Hepatocyte (in vitro differentiated cells): ENCODE measurements at places on chromosomes 7 and 10. TPM values are rescaled to one million over a fixed set of nuclear protein-coding genes. Genes with fewer than 3 reads are reported as not detected.

- no peak for DNase-seq
Observed at GRCh38 chr7:38628630-38629385, 2.4 kb downstream of the AMPH start.

DNA sequence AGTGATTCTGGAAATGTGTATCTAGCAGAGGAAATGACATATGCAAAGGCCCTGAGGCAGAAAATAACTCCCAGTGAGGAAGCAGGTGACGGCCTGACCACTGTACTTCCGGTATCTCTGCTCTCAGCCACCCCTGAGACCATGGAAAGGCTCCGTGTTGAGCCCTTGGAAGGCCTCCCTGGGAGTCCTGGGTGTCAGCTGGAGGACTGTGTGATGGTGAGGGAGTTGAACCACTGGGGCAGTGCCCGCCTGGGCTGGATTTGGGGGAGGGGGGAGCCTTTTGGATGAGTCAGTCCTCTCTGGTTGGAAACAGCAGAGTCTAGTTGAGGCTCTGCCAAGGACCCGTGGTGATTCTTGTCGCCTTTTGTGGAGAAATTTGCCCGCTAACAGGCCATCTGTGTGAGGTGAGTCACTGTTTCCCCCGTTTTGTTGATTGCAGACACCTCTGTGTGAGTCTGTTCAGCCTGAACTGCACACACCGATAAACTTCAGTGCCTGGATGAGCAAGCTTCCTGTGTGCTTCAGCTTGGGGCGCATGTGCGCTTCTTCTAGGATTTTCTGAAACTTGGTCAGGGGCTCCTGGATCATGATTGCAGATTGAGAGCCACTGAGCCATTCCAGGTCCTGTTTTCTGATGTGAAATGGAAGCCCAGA, 98.6 kb downstream of the GRK5 start:
- DNase-seq: peak; percentile 77

- no peak for DNase-seq
Observed at GRCh38 chr7:44052771-44053365, 8.4 kb downstream of the DBNL start.

DNA sequence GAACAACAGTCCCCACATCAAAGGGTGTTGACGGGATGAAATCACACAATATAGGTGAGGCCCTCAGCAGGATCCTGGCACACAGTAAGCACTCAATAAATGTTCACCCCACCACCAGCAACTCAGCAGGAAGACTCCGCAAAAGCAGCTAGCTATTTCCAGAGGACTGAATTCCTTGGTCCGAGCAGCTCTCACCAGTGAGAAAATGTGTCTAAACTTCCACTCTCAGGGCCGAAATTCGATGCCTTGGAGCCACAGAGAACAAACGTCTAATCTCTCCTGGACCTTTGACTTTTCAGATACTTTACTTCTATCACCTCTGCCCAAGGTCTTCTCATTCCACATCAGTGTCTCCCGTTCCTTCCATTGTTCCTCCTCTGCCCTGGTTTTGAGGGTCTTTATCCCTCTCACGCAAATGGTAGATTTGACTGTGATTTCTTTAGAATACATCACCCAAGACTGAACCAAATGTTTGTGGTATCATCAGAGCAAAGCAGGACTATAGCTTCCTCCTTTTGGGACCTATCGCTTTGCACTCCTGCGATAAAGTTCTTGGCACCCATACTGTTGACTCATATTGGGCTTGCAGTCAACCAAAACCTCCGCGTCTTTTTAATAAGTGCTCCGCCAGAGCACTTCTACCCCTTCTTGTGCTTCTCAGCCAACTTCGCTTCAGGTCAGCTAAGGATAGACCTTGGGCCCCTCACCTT, 903 bp upstream of the NT5C2 start:
- DNase-seq: no peak

- DNase-seq: no peak
Observed at GRCh38 chr7:16169537-16169936, 251.8 kb downstream of the CRPPA start.

- no peak for DNase-seq
Observed at GRCh38 chr10:2262333-2262732, 525.0 kb upstream of the ADARB2 start.

DNA sequence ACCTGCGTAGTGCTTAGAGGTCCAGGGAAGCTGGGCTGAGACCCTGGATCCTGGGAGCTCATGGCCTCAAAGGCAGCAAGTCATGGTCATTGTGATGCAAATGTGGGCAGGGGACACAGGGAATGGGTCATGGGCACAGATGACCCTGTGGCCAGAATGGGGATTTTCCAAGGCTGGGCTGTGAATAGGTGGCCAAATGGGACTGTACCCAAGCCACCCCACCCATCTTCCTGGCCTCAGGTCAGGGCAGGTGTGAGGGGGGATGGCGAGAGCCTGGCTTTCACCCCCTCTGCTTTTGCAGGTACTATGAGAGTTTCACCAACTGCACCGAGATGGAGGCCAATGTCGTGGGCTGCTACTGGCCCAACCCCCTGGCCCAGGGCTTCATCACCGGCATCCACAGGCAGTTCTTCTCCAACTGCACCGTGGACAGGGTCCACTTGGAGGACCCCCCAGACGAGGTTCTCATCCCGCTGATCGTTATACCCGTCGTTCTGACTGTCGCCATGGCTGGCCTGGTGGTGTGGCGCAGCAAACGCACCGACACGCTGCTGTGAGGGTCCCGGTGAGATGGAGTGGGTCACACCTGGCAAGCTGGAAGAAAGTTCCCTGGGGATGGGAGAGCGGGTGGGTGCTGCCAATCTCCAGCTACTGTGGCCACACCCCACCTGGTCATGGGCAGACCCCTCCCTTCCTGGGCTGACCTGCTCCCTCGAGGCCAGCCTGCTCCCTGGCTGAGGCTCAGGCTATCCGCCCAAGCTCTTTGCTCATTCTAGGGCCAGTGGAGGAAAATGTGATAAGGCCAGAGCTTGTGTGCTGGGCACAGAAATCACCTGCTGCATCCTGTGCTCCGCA, 25.5 kb downstream of the RAMP3 start:
- no peak for DNase-seq

DNA sequence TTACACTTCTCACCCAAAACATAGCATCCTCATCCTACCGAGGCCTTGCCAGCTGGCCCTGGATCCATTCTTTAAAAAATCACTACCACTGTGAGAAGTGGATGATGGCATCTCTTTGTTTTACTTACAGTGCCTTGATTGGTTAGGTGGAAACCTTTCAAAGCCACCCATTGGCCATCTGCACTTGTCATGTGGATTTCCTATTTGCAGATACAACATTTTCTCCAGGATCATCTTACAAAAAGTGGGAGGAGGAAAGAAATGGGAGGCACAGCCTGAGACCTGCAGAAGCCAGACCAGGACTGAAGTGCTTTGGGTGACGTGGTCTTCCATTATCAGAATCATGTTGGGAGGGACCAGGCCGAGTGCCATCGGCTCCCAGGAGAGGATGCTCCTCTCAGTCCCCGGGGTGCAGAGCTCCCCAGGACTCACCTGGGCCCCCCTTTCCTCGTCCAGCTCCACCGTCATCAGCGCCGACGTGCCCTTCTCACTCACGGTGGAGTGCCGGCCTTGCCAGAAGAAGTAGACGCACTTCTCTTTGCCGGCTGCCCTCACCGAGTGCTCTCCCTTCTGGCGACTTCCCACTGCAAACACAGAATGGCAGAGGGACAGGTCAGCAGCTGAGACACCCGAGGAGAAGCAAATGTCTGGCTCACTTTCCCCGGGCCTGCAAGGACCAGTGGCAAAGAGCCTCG, 161.2 kb downstream of the SVIL start:
- no peak for DNase-seq

DNA sequence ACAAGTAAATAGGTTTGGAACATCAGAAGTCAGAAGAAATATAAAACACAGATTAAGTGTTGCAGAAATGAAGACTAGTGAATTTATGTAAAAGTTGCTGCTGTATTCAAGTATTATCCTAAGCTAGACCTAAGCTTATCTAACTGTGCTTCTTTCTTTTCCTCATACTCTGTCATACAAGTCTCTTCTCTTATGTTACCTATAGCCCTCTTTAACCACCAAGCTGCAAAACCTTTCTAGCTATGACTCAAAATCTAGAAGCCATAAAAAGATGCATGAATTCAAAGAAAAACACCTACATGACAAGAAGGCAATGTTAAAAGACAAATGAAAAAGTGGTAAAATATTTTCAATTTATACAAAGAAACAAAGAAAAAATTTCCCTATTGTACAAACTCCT, 23.0 kb downstream of the DENND11 start:
- DNase-seq: no peak

Gene CHCHD2
- 121 and 124 TPM in 2 replicates for total RNA-seq

Gene DNAJC9
- 24.5 and 27.2 TPM in 2 replicates for total RNA-seq
